Right lung (tissue), 10 donors: ENCODE measurements at places on chromosomes 7 and 10.

GRCh38 chr10:26481315-26481692, 43.2 kb downstream of the APBB1IP start:
- DNase-seq: no peak

- DNase-seq: no peak
These were observed 386.5 kb upstream of the SEMA3D start for GRCh38 chr7:85573346-85573745.

DNA sequence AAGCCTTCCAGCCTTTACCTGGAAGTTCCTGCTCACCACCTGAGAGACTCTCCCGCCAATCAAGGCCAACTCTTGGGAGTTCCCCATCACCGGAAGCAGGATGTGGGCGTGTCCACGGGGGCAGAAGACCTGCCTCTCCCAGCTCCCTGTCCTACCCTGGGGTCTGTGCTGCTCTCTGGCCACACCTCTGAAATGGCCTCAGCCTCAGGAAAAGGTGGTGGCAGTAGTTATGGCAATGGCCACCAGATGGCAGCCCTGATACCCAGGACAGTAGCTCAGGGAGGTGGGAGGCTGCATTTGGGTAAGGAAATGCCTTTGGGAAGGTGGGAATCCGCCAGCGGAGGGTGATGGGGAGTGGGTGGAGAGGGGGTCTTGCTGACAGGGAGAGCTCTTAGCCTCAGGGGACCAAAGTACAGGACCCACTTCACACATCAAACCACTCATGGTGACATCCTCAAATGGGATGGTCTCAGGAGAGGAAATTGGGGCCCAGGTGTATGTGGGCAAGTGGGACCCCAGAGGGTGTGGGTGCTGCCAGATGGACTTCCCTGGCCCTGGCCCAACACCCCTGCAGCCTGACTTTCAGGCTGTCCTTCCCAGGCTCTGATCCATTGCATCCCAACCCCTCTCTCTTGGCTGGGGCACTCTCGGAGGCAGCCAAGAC, 33.9 kb downstream of the KAZALD1 start:
- DNase-seq: peak; percentile 42

DNA sequence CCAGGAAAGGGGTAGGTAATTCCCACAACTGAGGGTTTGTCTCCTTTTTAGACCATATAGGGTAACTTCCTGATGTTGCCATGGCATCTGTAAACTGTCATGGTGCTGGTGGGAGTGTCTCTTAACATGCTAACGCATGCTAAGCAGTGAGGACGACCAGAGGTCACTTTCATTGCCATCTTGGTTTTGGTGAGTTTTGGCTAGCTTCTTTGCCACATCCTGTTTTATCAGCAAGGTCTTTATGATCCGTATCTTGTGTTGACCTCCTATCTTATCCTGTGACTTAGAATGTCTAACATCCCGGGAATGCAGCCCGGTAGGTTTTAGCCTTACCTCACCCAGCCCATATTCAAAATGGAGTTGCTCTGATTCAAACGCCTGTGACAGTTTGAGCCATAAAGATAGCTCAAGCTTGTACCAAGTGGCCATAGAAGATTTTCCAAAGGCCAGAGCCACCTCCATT, 176.0 kb upstream of the NAMPT start:
- no peak for DNase-seq

DNA sequence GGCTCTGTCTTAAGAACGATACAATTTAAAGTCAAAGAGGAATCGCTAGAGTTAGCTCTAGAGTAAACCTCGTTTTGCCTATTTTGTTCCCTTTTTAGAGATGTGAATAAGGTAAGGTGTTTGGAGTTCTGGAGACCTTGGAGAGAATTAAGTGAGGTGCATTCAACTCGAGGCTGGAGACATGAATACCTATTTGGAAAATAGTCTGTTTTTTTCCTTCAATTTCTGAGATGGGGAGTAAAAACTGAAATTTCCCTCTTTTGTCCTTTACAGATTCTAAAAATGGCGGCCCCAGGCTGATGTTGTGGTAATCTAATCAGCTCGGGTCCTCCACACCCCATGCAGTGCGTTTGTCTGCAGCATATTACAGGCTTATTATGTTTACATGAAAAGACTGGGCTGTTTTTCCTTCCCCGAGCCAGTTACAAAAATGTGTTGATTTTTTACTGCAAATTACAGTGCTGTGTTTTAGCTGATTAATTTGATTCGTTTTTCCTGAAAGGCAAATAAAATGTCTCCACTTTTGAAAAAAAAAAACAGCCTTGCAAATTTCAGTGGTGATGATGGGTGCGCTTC, 1.5 kb downstream of the KMT2E start:
- peak; percentile 65 for DNase-seq

GRCh38 chr10:73644767-73645166, 3.5 kb upstream of the MYOZ1 start:
- no peak for DNase-seq

GRCh38 chr7:129872054-129872453, 80.7 kb downstream of the UBE2H start:
- DNase-seq: no peak

- no peak for DNase-seq
These were observed 5.5 kb downstream of the NOC3L start for GRCh38 chr10:94357193-94357592.

DNA sequence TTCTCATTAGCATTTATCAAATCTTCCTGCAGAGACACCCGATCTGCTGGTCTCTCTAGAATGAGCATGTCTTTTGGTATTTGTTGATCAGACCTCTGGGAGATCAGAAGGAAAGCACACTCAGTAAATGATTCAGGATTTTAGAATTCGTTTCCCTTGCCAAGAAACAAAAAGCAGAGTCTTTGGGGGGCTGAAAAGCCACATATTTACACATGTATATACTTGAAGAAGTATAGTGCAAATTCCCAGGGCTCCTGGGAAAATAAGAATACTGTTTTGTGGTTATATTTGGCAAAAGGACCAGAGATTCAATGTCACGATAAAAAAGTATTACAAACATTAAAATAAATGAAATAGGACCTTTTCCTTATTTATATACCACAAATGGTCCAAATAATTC, 100.2 kb downstream of the AGMO start:
- no peak for DNase-seq

- no peak for DNase-seq
These were observed 109.4 kb downstream of the DGKB start for GRCh38 chr7:14793151-14793550.

GRCh38 chr7:82021036-82021435, 251.2 kb upstream of the HGF start:
- peak; percentile 56 for DNase-seq

DNA sequence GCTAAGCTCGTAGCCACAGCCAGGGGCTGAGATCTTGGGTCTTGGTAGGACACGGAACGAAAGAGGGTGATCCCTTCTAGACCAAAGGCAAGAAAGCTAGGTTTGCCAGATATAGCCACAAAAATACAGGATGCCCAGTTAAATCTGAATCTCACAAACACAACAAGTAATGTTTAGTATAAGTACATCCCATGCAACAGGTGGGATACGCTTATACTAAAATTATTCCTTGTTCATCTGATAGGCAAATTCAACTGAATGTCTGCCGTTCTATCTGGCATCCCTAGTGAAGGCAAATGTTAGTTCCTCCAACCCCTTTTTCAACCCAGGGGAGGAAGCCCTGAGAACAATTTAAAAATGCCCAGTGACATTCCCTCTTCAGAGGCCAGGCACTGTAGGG, 131.1 kb upstream of the MGMT start:
- DNase-seq: no peak

DNA sequence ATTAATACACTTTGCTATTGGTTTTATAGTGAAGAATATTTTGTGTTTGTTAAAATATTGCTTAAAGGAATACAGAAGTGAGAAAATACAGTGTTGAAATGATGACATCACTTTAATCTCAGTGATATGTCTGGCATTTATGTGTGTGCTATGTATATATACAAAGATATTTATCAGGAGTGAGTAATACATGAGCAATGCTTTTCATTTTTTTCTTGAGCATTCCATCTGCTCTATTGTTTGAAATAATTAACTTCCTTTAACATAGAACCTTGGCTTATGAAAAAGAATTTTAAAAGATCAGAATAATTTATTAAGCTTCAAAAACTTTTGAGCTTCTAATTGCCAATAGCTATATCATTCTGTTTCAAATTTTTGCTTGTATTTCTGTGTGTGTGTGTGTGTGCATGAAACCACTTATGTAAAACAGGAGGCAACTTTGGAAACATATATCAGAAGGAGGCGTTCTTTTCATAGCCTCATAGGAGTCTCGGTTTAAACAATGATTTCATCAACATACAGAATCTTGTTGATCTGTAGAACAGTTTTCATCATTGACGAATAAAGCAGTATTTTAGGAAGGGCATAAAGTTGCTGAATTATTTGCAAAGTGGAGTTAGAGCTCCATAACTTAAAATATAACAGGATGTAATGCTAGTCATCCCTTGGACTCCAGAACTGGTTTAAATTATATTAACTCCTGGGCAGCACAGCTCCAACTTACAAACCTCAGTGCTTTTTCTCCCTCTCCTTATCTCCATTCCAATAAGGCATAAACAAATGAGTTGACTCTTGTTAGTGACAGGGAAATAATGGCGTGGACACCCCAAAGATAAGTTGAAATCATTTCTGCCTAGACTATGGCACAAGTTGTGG, 228.4 kb upstream of the DGKB start:
- DNase-seq: no peak

DNA sequence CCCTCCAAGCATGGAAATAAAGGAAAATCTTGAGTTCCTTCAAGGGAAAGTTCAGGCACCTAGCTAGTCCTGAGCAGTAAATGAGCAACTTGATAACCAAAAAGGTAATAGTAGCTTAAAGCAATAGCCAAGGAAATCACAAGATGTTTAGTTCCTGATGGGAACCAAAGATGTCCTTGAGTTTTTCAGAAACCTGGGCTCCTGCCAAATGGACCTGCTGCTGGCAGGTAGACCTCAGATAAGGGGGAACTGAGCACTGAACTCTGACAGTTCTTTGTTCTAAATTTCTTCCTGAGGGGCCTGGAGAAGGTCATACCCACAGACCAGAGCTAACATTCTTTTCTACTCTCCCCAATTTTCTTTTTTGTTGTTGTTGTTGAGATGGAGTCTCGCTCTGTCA, 48.5 kb downstream of the TMEM130 start:
- no peak for DNase-seq

DNA sequence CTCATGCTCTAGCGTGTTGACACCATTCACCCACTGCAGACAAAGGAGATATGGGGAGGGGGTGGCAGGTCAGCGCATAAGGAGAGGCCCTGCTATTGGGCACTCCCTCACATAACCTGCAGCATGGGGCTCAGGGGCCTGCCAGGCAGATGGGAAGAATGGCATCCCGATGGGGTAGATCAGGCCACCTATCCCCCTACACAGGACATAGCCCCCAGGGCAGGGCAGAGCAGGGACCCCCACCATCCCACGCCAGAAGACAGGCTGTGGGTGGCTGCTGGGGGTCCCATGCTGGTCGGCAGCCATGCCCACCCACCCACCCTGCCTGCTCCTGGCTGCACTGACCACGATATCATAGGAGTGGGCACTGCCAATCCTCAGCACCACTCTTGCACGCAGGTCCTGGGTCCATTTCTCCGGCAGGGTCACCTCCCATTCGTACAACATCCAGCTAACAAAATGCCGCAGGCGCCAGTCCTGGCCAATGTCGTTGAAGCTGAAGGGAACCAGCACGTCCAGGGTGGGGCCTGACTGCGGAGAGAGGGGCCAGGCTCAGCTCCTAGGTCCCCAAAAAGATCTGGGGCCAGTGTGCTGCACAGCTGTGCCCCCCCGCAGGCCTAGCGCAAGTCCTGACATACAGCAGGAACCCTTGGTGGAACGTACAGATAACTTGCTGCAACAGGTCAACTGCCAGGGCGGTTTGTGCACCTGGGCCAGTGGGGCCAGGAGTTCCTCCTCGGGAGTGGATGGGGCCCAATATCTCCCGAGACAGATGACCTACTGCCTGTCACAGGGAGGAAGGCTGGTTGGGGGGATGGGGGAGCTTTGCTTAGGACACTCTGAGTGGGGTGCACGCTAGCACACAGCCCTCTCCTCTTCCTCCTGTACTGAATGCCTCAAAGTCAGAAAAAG, 45.9 kb upstream of the ZNF479 start:
- DNase-seq: no peak

- DNase-seq: no peak
These were observed 283.8 kb upstream of the C7orf33 start for GRCh38 chr7:148306759-148307158.

DNA sequence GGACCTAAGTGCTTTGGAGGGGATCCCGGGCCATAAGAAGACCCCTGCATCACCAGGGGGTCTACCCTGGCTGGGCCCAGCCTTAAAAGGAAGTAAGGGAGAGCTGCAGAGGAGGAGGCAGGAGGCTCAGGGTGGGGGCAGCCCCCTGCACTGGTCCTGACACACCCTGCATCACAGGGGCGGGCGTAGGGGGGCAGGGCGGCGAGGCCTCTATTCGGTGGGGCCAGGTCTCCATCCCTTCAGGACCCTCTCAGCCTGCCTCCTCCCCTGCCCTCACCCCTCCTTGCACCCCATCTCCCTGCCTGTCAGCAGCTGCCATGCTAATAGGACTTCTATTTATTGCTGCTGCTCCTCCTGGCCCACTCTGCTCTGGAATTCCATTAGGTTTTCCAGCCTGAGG, 101.4 kb downstream of the C10orf105 start:
- no peak for DNase-seq

- peak; percentile 50 for DNase-seq
These were observed 341.7 kb upstream of the BMPER start for GRCh38 chr7:33563651-33564050.

DNA sequence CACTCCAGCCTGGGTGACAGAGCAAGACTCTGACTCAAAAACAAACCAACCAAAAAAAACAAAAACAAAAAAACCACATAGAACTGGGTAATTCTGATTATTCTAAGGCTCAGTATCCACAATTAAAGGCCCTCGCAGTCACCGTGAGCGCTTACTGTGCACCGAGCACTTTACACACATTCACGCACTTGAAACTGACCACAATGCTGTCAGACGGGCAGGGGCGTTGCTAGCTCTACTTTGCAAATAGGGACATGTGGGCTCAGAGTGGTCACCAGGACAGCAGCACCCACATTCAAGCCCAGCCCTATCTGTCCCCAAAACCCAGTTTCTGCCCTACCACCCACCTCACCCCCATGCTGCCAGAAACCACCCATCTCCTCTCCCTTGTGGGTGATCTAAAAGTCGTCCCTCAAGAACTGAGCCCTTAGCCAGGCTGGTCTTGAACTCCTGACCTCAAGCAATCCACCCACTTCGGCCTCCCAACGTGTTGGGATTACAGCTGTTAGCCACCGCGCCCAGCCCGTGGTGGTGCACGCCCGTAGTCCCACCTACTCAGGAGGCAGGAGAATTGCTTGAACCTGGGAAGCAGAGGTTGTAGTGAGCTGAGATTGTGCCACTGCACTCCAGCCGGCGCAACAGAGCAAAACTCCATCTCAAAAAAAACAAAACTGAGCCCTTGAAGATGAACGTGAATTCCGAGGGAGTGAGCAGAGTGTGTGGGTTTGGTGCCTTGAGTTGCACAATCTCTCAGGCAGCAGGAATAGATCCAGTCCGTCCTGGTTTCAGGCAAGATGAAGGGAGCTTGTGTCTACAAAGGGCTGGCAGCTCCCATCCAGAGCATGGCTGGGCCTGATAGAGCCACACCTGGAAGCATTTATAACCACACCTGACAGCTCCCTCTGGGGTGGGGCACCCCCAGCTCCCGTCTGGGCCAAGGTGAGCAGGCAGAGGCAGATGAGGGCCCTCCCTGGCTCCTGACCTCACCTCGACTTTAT, 5.4 kb upstream of the HSPB1 start:
- no peak for DNase-seq

- DNase-seq: no peak
These were observed 35.9 kb upstream of the INHBA start for GRCh38 chr7:41738806-41739205.

- DNase-seq: no peak
These were observed 25.9 kb downstream of the FOXI2 start for GRCh38 chr10:127762925-127763324.

GRCh38 chr10:130218936-130219335, 82.7 kb downstream of the GLRX3 start:
- no peak for DNase-seq

GRCh38 chr10:43408331-43408709, 666 bp downstream of the HNRNPF start:
- DNase-seq: no peak
